CD8-positive, alpha-beta memory T cell (primary cell): ENCODE measurements at places on chromosomes 7 and 10. TPM values are rescaled to one million over a fixed set of nuclear protein-coding genes. Genes with fewer than 3 reads are reported as not detected.

GRCh38 chr7:20350518-20350951 is 19.8 kb downstream of the ITGB8 start:
- DNase-seq: no peak

GRCh38 chr7:80247144-80247543 is 112.5 kb downstream of the GNAI1 start:
- DNase-seq: no peak

DNA sequence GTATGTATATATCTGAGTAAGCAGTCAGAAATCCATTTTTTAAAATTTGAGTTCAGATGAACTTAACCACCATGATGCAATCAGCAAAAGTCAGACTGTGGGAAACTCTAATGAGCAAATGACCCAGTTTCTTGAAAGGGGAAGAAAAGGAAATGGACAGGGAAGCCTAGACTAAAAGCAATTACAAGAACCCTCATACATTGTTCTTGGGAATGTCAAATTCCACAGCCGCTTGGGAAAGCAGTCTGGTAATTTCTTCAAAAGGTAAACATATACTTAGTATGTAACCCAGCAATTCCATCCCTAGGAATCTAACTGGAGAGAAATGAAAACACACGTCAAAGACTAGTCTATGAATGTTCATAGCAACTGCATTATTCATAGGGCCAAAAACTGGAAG is 16.4 kb upstream of the FOXK1 start:
- no peak for DNase-seq

- DNase-seq: no peak
Measured at GRCh38 chr7:53350241-53350640, 314.8 kb downstream of the POM121L12 start.

DNA sequence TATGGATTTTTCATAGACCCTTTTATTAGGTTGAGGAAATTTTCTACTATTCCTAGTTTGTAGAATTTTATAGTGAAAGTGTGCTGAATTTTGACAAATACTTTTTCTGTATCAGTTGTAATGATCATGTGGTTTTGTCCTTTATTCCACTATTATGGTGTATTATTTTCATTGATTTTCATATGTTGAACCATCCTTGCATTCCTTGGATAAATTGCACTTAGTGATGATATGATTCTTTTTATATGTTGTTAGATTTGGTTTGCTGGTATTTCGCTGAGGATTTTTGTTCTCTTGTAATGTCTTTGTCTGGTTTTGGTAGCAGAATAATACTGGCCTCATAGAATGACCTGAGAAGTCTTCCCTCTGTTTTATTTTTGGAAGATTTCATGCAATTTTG is 140.6 kb upstream of the CDK6 start:
- DNase-seq: no peak

GRCh38 chr7:93119191-93119905 is 1.6 kb upstream of the SAMD9 start:
- no peak for DNase-seq

GRCh38 chr7:40288827-40289226 is 154.0 kb downstream of the SUGCT start:
- DNase-seq: no peak

DNA sequence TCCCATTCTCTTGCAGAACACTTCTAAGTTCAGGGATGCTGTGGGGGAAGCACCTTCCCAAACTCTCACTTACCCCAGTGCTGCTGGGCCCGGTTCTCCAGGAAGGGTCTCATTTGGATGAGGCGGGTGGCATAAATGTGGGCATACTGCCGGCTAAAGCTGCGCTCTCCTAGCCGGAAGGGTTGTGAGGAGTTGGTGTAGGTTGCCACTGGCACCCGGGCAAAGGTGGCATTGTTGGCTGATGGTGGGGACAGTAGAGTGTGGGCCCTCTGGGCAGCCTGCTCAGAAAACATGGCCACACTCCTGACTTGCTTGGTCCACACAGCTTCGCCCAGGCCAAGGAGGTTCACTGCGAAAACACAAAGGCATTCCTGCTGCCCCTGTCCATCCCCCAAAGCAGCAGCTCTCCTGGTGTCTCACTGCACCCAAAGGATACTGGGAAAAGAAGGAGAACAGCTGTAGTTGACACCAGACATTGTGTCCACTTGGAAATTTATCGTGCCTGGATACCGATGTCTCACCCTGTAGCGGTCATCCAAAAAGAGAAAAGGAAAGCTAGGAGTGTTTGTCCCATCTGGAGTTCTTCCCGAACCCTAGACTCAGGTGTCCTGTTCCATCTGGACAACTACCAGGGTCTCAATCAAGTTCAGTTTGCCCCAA is 1.5 kb downstream of the POLD2 start:
- no peak for DNase-seq

The NAT16 gene
- not detected for total RNA-seq

The MDH2 gene
- total RNA-seq: 282 TPM

The ATOH7 gene
- total RNA-seq: not detected

The CH25H gene
- total RNA-seq: not detected

The TRIM74 gene
- total RNA-seq: 0.64 TPM

The HYAL4 gene
- not detected for total RNA-seq

The SPDYE18 gene
- total RNA-seq: 0.53 TPM
